ENCODE measurements at places on chromosomes 5 and 9. TPM values are rescaled to one million over a fixed set of nuclear protein-coding genes. Genes with fewer than 3 reads are reported as not detected.
A peak's percentile ranks its signal among the peaks of the same experiment; 100 is the strongest.

DNA sequence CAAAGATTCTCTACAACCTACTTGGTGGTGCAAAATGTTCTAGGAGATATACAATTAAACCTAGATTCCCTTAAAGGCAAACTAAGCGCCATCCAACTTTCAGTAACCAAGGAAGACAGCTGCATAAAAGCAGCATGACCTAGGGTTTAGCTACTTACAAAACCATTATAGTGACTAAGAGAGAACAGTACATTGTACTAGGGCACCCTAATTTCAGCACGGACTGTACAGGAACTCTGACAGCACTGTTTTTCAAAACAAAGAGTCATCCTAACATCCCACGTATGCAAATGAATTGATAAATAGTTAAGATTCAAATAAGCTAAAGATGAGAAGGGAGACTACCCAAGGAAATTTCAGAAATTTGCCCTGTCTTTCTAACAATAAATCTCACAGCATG, 30.0 kb downstream of the STRBP start:
- no peak for DNase-seq

PCDHA9 gene
- polyA plus RNA-seq: 0.08 TPM

GRCh38 chr5:81851481-81852178, 100.7 kb upstream of the SSBP2 start:
- peak; percentile 98 for DNase-seq

- no peak for DNase-seq
Observed at GRCh38 chr9:109812818-109813281, 32.9 kb downstream of the PALM2AKAP2 start.

SARDH gene
- 12.9 TPM for polyA plus RNA-seq

DNA sequence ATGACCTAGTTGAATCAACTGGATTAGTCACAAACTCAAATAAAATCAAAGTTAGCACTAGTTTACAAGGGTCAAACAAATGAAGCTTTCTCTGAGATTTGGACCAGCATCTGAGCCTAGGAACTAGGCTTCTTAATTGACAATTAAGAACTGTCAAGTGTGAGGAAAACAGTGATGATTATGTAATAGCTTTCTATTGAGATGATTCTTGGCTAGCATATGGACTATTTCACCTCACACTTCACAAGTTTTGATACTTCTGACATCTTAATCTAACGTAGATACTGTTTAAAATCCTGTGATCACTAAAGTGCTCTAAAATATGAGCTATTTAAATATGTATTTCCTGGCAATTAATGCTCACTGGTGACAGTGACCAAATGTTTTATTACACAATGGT, 542.9 kb downstream of the EFNA5 start:
- DNase-seq: no peak

DNA sequence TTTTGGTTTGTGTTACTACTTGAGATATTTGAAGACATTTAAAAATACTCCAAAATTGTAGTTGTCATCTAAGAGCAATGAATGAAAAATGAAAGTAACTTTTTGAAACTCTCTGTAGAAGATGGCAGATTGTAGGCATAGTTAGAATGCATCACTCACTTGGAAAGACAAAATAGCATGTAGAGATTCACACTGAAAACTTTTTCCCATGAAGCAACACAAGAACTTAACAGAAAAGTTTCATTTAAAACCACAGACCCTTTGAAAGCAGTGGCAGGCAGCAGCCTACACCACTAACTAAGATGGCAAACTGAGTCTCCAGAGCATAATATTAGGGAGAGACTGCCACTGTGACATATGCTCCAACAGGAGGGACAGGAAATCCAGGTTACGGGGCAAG, 18.9 kb upstream of the FAM174A start:
- no peak for DNase-seq

DNA sequence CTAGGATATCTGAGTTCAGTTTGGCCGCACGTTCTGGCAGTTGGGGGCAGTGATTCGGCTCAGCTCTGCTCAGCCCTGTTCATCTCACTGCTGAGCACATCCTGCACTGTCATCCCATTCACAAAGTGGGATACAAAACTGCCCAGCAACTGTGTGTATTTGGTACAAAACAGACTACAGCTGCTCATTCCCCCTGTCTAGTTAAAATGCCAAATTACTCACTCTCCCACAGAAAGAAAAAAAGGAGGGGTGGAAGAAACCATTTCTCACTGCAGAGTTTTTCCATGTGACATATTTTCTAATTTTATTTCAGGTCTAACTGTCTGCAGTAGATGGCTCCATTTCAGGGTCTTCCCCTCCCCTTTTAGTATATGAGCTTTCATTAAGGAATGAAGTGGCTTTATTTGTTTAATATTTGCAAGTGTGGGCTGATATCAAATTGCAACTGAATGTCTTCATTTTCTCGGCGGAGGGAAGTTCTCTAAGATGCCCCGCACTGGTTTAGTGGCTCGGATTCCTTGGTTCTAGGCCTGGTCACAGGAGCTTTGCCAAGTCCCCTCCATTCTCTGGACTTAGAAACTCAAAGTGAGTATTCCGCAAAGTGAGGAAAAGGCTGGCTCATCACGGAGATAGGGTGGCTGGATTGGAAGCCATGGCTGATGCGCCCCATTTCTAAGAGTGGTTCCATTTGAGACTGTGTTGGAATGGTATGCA, 14.7 kb downstream of the COL15A1 start:
- peak; percentile 57 for DNase-seq

GRCh38 chr9:108272349-108272899, 583.4 kb downstream of the ACTL7B start:
- DNase-seq: peak; percentile 28

GRCh38 chr5:180127682-180128670, 56.4 kb upstream of the RNF130 start:
- DNase-seq: peak; percentile 33

DNA sequence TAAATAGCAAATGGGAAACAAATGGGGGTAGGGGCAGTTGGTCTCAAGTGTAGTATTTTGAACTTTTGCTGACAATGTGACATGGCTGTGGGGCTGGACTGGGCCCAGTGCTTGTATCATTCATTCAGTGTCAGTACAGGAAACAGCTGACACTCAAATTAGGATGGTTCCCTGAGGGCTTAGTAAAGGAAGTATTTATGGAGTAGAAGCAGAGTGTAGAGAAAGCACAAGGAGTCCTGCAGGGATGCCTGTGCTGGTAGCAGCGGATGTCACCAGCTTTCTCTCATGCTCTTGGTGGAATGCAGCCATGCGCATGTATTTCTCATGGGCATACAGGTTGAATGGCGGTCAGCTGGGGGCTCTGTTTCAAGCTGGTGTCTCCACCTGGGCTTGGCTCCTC, 72.9 kb upstream of the SLC44A1 start:
- DNase-seq: no peak

STING1 gene
- 33.0 TPM for polyA plus RNA-seq

PCDHGA12 gene
- polyA plus RNA-seq: 1.8 TPM

- DNase-seq: no peak
Observed at GRCh38 chr5:138148811-138149210, 9.6 kb upstream of the NME5 start.

GRCh38 chr5:106006242-106006641, 1664.5 kb downstream of the EFNA5 start:
- DNase-seq: no peak

DNA sequence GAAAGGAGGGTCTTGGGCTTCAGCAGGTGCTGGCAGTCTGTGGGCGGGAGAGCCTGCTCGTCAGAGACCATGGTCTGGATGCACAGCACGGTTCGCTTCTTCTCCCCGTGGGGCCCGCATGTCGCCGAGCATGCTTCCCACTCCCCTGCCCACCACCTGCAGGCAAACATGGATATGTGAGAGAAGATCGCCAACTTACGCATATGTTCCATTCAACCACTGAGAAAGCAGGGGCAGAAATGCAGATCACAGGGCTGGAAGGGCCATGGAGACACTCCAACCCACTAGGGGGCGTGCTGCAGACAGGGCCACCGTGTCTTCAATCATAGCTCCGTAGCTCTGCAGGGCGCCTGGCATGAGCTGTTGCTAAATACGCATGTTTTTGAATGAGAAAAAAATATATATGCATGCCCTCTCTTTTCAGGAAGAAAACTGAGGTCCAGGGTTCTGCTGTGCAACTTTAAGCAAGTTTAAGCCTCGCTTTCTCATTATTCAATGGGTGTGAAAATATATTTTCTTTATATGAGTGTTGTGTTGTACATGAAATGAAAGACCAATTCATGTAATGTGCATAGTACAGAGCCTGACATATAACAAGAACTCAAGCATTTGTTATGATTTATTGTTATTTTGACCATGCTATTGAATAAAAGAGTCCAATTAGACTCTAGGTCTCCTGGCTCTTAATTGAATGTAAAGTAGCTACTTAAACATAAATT, 148.0 kb downstream of the TARS1 start:
- no peak for DNase-seq

SPINK13 gene
- 0.81 TPM for polyA plus RNA-seq

GRCh38 chr5:43042176-43042625, 2.1 kb upstream of the ANXA2R start:
- DNase-seq: peak; percentile 65

RORB gene
- polyA plus RNA-seq: 0.07 TPM

ARRDC3 gene
- polyA plus RNA-seq: 146 TPM

PCDHA10 gene
- polyA plus RNA-seq: 0.59 TPM

DNA sequence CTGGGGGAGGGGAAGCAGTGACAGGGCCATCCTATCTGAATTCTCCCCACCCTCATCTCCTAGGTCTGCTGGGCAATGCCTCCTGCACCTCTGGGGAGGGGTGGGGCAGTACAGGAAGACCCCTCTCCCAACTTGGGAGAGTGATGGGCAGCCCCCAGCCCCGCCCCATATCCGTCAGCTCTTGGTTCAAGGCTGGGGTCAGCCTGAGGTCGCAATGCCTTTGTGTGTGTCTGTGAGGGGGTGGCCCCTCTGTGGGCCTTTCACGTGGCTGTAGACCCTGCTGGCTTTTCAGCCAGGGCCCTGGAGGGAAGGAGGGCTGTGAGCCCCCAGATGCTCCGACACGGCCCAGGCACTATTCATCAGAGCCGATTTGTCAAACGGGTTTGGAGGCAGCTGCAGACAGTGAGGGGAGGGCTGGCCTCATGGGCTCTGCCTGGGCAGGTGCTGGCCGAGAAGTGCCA, 49.5 kb upstream of the RNU6ATAC start:
- DNase-seq: no peak

DNA sequence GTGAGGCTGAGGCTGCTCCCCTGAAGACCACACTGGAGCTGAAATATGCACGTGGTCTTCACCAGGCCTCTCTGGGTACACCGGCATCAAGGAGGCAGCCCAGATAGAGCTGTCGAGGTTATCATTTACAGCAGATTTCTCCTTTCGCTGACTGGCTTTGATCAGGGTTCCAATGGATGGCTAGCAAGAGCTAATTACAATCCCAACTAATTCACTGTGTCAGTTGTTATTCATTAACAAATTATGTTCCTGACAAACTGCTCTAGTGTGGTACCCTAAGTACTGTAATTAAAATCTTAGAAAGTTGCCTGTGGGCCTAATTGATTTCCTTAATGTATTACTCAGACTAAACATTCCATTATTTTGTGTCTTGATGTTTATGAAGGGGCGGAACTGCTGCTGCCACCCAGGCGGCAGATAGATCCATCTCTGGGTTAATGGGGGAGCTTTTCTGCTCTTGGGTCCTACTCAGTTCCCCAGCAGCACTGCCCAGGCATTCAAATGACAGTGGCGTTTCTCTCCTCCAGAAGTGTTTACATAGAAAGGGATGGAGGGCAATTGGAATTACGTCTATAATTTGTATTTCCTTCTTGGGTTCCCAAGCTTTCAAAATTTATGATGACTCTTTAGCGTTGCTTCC, 71.7 kb upstream of the RAD23B start:
- peak; percentile 39 for DNase-seq

GRCh38 chr5:72852356-72852755, 35.9 kb downstream of the TNPO1 start:
- DNase-seq: no peak

- DNase-seq: peak; percentile 61
Observed at GRCh38 chr9:89597711-89598362, 7.0 kb upstream of the GADD45G start.

DNA sequence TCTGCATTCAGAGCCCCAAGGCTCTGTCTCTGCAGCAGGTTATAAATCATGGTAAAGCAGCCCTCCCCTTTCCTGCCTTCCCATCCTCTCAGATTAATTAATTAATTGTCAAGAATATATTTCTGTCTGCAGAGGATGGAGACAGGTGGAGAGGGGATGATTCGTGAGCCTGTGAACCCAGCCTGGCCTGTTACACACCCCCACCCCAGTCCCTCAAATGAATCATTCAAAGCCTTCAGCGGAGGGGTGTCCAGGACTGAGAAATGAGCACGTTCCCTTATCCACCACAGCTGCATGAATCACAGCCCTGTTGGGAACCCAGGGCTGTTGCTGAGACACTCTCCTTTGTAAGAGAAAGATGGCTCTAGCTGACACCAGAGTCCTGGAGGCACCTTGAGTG, 56.0 kb downstream of the NIPAL4 start:
- peak; percentile 67 for DNase-seq

NR2F1-AS1 gene
- 46.5 TPM for polyA plus RNA-seq

GRCh38 chr9:88804254-88804596, 187.0 kb upstream of the S1PR3 start:
- DNase-seq: no peak

GRCh38 chr5:51731421-51732029, 348.3 kb downstream of the ISL1 start:
- no peak for DNase-seq

- DNase-seq: no peak
Observed at GRCh38 chr5:154147666-154148065, 42.9 kb upstream of the GALNT10 start.

C5orf34 gene
- polyA plus RNA-seq: 4.0 TPM

SPATA31A3 gene
- polyA plus RNA-seq: not detected

PPIP5K2 gene
- 85.6 TPM for polyA plus RNA-seq

ANKRD18A gene
- 5.8 TPM for polyA plus RNA-seq

- DNase-seq: no peak
Observed at GRCh38 chr9:85892401-85892800, 48.5 kb upstream of the NAA35 start.

- DNase-seq: no peak
Observed at GRCh38 chr9:78938821-78939220, 632.9 kb upstream of the TLE4 start.

Data from renal pelvis (tissue), 12 donors.